ENCODE measurements at places on chromosomes 4 and X.

- no peak for DNase-seq
Observed at GRCh38 chrX:35696760-35697234, 101.3 kb upstream of the MAGEB16 start.

DNA sequence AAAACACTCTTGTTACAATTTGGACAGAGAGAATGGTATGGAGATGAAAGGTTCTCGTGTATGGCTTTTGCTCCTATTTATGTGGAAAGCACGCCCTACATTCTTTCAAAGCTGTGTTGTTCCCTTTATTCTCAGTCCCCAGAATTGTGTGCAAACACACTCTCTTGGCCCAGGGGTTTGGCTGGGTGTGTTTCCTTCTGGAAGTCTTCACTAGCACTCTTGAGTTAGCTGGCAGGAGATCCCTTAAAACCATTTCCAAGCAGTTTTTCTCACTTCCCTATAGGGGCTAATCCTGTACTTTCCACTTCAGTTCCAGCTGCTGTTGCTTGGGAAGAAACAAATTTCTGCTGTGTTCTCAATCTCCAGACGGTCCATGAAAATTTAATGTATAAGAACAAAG is 35.1 kb downstream of the FHL1 start:
- DNase-seq: no peak

- no peak for DNase-seq
Observed at GRCh38 chr4:165294907-165295306, 32.6 kb upstream of the MSMO1 start.

GRCh38 chr4:96136056-96136455 is 296.2 kb downstream of the PDHA2 start:
- DNase-seq: no peak

DNA sequence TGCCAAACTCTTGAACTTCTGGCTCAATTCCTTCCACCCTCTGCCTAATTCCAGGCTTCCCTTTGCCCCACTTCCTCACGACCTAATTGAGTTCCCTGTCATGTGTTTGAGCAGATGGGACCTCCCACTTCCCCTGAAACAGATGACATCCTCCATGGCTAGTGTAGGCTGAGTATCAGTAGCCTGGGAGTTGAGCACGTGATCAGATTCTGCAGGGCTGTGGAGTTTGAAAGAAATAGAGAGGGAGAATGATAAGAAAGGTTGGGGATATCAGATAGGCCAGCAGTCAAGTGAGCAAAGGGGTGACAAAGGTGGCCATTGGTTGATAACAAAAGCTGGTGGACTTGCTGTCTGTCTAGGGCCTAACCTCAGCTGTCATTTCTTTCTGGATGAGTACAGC is 18.8 kb upstream of the NWD2 start:
- no peak for DNase-seq

- no peak for DNase-seq
Observed at GRCh38 chr4:124019749-124020549, 623.4 kb downstream of the SPRY1 start.

DNA sequence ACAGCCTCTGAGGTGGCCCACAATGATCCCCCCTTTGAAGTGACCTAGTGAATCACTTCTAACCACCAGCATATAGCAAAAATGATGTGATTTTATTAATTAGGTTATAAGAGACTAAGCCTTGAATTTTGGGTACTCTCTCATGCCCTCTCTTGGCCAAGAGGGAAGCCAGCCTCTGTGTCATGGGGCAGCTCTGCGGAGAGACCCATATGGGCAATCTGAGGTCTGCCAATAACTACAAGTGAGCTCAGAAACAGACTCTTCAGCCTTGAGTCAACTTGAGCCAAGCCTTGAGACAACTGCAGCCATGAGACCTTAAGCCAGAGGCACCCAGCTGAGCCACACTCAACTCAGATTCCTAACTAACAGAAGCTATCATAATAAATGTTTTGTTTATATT is 45.7 kb downstream of the MANBA start:
- no peak for DNase-seq
